ENCODE measurements at places on chromosomes 3 and 15.

DNA sequence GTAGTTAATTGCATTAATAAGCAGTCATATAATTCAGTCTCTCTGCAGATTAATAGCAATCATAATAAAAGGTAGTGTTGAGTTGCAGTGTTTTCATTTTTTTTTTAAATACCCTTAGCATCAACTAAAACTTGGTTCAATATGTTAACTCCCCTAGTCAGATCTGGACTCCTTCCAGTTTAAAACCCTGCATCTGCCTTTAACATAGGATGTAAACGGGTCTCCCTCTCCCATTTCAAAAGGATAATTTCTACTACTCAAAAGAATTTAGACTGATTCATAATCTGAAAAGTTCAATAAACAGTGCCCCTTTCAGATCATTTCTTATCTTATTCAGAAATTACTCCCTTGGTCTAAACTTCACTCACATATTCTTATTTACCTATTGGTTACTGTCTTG lies 11.4 kb downstream of the CPOX start:
- no peak for DNase-seq

GRCh38 chr3:163043074-163043473 lies 1546.5 kb downstream of the OTOL1 start:
- no peak for DNase-seq

DNA sequence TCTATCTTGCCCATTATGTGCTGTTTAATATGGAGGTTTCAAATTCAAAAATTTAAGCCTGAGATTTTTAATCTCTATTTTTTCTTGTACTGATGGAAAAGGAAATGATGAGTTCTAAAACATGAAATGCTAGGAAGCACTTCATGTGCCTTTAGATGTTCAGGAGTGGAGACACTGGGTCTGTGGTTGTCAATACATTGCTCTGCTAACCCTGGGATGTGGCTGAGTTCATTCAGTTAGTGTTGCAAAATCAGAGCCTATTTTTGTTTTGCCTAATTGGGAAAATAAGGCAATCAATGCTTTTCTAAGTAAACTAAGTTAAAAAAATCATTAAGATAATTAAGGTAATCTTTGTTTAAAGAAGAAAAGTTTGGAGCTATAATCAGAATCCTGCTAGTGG lies 83.1 kb downstream of the DIPK2A start:
- no peak for DNase-seq

- DNase-seq = no peak
Observed at GRCh38 chr3:82999777-83000176, 1238.3 kb upstream of the GBE1 start.

DNA sequence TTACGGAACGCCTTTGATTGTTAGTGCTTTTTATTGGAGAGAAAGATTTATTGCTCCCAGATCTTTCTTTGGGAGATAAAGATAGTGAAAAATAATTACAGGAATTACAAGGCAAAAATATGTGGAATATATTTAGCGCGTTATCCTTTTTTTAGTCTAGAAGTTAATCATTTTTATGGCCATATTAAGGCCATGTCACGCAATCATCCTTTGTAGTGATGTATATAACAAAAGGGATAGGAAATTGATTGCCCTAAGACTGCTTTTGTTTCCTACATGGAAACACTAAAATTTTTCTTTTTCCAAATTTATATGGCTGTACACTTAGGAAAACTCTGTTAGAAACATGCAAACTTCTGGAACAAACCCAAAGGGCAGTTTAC lies 1.5 kb downstream of the TRPC1 start:
- no peak for DNase-seq

DNA sequence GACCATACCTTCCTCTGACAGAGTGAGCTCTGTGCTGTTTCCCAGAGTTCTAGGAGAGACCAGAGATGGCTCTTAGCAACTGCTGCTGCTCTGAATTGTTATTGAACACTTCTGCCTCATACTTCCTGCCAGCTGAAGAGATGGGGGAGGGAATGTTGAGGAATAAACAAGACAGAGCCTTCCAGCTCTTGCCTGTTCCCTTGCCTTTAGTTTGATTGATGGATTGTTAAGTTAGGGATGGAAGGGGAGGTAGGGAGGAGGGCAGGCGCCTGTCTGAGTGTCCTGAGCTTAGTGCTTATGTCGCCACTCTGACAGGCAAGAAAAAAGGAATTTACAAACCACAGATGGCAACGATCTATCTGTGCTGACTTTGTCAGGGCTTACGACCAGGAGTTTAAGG lies 42.8 kb downstream of the ZNF609 start:
- DNase-seq = no peak

- no peak for DNase-seq
Observed at GRCh38 chr3:23308986-23309625, 106.0 kb downstream of the UBE2E2 start.

DNA sequence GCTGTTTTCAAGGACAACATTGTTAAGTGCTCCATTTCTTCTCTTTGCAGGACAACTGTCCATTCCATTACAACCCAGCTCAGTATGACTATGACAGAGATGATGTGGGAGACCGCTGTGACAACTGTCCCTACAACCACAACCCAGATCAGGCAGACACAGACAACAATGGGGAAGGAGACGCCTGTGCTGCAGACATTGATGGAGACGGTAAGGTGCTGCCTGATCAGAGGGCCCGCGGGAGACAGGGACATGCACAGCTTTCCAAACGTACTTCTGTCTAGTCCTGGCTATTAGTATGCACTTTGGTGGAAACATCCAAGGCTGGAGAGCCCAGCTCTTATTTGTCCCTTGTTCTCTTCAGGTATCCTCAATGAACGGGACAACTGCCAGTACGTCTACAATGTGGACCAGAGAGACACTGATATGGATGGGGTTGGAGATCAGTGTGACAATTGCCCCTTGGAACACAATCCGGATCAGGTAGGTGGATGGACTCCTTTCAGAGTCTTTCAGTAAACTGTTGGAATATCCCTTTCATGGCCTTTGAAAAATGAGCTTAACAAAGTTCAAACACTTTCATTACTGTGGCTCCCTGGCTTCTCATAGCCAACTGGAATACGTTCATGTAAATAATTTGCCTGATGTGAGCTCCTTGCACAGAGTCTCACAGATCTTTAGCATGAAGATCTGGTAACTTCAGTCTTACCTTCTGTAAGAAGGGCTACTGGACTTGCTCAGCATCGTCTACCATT lies 10.4 kb downstream of the THBS1 start:
- no peak for DNase-seq

DNA sequence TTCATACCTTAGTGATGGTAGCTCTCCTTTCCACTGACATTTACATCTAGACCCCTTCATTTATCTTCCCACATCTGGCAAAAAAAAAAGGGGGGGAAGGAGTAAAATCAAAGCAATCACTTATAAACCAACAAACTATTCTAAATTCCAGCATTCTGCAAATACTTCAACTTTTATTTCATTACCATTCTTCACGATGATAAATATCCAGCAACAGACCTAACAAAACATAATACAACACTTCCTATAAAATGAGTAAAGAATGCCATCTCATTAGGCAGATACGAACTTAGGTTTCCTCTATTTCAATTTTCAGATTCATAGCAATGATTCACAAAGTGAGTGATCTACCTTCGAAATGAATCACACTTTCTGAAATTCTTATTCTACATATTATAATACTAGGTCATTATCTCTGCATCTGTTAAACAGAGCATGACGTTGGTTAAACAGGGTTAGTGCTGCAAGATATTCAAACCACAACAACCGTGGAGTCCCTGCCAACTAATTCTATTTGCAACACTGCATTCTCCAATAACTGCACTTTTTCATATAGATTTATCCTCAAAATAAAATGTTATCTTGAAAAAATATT lies at the start of gene LRRFIP2:
LRRFIP2 (minus strand) TSS at position 51 of the 595 bp plus-strand sequence. CDS start 25,599 bp downstream, outside the sequence.
- peak; percentile 53 for DNase-seq

GRCh38 chr15:22968366-22968765 lies 11.8 kb downstream of the CYFIP1 start:
- DNase-seq = no peak

- DNase-seq = peak; percentile 71
Observed at GRCh38 chr15:51401872-51402517, 60.5 kb downstream of the GLDN start.

- peak; percentile 70 for DNase-seq
Observed at GRCh38 chr15:41788262-41788661, 14.0 kb downstream of the MAPKBP1 start.

DNA sequence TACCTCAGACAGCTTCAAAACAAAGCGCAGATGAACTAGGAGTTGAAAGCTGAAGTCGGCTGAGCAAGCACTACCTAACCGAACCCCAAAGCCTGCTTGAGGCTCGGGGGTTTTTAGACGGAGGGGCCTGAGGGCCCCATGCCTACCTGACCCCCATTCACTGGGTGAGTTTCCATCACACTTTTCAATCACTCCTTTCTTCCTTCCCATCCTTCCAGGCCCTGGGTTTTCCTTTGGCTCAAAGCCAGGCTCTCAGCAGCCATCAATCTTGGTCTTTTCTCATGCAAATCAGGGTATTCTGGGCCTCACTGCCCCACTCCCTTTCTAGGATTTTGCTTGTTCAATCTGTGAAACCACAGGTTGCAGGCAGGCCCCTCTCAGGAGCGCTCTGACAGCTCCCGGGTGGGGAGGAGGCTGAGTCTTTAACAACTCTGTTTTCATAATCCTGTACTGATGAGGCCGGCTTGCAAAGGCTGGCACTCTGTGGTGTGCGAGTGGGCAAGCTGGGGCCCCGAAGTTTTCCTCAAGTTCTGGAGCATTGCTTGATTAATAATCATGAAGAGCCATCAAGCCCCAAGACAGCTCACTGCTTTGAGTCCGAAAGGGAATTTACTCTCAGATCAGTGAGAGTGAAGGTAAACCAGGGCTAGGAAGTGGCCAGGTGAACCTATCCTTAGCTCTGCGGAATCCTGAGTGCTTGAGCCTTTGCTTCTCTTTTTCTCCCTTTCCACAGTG lies 97.6 kb downstream of the FRMD4B start:
- DNase-seq = no peak

- no peak for DNase-seq
Observed at GRCh38 chr15:46309914-46310313, 675.1 kb downstream of the SQOR start.

DNA sequence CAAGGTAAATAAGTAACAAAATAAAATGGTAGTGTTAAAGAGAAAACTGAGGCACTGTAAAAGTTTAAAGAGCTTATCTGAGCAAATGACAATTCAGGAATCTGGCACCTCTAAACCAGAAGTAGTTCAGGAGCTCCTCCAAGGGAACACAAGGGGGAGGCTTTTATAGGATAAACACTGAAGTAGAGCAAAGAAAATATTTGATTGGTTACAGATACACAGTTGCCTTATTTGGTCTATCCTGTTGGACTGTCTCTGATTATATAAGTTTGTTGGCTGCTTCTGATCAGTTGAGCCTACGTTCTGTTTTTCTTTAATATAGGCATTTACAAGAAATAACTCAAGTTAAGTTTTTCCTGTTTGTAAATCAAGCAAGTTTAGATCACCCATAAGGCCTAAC lies 146.9 kb downstream of the ERC2 start:
- no peak for DNase-seq

- no peak for DNase-seq
Observed at GRCh38 chr3:142849148-142849547, 39.7 kb downstream of the PCOLCE2 start.

DNA sequence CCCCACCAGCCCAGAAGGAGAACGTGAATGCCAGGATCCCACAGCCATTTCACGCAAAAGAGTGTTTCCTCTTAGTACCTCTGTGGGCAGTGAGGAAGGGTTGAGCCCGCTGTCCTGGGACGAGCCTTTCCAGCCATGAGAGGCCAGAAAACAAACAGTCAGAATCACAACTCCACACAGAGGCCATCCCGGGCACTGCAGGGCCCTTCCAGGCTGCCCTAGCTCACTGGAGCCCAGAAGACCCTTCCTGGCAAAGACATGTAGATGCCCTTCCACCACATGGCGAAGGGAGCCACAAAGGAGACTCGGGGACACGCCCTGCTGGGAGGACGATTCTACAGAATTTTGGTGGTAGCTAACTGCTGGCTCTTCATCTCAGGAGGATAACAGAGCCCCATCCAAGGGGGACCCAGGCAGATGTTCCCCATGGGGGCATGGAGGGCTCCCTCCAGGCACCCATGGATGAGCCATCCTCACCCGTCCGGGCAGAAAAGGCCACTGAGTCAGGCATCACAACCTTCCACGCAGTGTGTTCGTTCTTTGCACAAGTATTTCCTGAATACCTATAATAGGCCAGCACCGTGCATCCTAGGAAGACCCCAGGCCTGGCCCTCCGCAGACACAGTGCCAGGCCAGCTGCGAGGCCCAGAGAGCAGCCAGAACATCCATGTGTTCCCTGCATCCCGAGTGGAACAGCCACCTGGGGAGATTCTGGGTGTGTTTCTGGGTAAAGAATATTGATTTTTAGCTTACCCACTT lies 47.2 kb downstream of the SLC12A8 start:
- DNase-seq = peak; percentile 75

GRCh38 chr3:10814623-10815022 lies 1.4 kb upstream of the SLC6A11 start:
- no peak for DNase-seq

DNA sequence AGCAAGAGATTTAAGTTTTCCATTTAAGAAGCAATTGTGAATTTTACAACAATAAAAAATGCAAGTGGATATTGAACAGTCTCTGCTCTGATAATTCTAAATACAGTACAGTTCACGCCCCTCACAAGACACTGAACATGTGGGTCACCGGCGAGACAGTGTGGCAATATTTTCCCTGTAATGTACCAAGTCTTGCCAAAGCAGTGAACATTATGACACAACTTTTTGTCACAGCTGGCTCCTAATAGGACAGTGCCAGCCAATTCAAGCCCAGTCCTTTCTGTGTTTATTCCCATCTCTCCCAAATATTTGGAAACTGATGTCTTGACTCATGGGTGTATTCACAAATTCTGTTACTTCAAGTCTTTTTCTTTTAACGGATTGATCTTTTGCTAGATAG lies 62.3 kb downstream of the PPARG start:
- no peak for DNase-seq

DNA sequence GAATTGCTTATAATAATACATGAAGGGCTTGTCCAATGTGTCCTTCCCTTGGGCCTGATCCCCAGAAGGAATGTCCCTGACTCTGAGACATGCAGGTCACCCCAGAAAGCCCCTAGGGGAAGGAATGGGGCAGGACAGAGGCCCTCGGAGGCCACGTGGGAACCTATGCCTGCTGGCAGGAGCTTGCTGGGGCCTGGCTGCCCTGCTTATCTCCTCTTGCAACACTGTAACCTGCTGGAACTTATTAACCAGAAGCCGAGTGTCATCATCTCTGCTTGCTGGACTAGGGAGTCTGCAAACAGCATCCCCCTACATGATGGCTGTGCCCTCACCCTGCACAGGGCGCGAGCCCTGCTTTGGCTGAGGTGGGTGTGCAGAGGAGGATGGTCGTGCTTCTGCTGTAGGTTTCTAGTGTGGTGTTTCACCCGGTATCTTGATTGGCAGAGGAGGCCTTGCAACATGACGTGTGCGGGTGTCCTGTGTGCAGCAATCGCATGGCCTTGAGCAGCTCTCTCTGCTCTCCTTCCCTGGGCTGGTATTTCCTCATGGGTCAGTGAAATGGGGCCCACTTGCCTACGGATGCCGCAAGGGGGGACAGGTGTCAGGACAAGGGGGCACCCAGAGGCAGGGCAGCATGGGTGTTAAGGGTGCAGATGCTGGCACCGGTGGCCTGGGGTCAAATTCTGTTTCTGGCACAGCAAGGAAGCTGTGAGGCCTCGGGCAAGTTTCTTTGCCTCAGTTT lies 5.0 kb downstream of the CHST13 start:
- DNase-seq = no peak
